ENCODE measurements at places on chromosomes 4 and X.

GRCh38 chr4:5399790-5400421 is 308.5 kb downstream of the EVC2 start:
- DNase-seq, result peak; percentile 49

- DNase-seq, result peak; percentile 47
These were observed 158.6 kb downstream of the STPG2 start for GRCh38 chr4:97984545-97985131.

- no peak for DNase-seq
These were observed 33.2 kb downstream of the RELL1 start for GRCh38 chr4:37652747-37653527.

DNA sequence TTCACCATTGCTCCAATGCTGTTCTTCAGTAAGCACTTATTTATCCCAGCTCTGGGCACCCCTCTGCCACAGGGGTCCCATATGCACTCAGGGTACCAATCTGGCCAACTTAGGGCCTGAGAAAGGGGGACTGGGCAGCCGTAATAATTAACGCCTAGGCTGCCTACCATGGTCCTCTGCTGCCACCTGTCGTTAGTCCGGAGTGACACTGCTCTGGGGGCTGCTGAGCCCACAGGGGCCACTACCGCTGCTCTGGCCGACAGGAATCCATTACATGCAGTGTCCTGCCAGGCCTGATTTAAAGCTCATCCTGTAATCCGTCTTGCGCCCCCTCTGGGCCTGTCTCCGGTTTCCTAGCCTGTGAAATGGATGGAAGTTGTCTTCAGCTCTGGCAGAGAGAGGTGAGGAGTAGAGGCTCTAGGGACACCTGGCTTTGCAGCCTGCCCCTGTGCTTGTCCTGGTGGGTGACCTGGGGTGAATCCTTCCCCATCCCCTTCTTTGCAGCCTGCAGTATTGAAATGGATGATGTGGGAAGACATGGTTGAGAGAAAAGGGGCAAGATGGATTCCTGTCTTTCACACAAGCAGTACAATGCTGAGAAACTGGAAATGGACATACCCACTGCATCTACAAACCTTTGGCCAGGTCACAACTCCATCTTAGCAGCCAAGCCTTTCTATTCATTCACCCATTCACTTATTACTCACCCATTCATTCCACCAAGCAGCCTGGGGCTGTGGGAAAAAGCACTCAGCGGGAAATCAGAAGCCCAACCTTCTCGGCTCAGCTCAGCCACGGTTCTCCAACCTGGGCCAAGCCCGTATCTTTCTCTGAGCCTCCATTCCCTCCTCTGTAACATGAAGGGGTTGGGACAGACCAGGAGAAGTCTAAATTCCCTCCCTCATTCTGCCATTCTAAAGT is 116.3 kb upstream of the NALF2 start:
- peak; percentile 57 for DNase-seq

DNA sequence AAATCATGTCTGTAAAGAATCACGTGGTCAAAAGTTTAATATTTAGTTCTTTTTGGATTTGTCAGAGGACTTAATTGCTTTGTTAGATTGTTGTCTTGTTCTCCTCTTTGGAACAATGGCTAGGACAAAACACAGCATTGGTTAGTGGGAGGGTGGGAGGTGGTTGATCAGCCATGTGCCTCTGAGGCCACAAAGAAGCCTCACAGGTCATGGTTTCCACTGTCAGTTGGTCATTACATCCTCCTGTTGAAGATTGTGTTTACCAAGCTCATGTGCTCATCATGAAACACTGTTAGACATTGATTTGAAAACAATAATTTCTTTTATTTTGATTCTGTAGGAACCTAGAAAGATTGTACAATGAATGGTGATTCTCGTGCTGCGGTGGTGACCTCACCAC is 31.9 kb downstream of the ADD1 start:
- no peak for DNase-seq

GRCh38 chrX:10176121-10177003 is 19.6 kb downstream of the CLCN4 start:
- no peak for DNase-seq

DNA sequence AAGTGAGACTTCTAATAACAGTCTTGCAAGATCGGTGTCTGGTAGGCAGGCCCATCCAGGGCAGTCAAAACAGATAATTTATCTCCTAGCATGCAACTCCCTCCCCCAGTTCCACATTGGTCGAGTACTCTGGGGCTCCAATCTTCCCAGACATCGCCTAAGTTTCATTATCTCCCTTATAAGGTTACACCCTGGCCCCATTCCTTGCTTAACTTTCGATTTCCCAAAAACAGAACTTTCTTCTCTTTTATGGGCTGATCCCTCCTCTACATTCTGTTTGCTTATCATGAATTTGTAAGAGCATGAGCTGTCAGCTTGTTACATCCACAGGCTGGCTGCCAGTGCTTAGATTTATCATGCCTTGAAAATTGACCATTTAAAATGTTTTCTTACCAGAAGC is 471.3 kb downstream of the TECRL start:
- DNase-seq, result no peak

- no peak for DNase-seq
These were observed 82.8 kb upstream of the CAMK2D start for GRCh38 chr4:113844369-113844768.

DNA sequence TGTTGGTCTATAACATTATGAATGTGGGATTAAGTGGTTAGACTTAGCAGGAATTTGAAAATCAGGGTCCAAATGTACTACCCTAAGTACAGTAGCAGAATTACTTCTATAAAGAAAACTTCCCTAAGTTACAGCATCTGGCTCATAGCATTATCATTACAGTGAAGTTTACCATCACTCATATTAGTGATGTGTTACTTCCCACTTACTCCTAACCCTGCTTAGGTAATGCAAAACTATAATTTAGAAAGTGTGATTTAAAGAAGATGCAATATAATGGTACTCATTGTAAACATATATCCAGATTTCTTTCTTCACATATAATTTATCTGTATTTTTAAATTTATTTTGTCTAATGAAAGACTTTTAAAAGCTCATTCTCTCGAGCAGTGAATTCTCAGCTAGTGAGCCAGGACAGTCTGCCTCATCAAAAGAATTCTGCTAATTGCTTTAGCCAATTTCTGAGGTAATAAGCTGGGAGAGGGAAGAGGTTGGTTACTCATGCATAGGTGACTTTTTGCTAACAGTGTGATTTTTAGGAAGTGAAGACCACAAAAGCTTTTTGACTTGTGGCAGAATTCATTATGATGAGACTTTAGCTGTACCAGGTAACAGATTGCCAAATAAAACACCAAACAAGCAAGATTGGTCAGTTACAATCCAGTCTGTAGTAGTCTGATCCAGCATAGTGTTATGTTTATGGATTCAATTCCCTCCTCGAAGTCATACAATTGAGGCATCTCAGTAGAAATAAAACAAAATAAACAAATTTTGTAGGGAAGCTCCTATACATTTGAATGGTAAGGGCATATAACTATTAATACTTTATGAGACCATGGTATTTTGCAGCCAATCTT is 21.0 kb downstream of the PLS3 start:
- DNase-seq, result no peak

DNA sequence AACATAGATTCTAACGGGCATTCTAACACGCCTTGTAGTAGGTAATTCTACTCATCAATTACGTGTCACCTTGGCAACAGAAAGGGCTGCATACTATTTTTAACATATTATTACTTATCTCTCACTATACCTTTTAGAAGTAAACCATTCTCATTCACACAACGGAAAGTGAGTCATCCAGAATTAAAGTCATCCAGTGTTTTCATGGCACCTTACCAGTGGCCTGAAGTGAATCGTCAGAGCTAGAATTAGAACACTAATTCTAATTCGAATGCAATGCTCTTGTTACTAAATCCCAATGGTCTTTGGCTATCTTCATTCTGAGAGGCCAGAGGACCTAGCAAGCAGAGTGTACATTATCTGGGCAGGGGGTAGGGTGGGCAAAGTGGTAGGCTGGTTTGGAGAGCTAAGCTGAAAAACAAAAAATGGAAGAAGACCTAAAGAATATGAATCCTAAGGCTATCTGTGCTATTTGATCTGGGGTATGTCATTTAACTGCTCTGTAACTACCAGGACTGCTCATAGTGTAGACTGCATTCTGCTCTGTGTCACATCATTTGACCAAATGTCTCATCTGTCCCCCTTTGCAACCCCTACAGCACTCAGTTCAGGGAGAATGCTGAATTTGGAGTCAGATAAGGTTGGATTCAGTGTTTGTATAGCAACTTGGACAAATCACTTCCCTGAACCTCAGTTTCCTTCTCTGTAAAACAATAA is 96.5 kb downstream of the HDAC8 start:
- no peak for DNase-seq

DNA sequence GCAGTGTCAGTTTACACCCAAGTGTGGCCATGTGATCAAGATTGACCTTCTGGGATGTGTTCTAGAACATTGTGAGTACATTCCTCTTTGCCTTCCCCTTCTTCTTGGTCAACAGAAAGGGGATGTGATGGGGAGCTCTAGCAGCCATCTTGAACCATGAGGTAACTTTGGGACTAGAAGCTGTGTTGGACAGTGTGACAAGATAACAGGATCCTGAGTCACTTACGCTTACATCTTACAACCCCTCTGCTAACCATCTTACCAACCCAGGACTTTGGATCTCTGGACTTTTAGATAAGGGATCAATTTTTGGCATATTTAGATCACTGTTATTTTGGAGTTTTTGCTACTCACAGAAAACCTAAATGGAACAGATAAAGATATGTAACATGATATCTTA is 625.6 kb downstream of the BCOR start:
- no peak for DNase-seq

DNA sequence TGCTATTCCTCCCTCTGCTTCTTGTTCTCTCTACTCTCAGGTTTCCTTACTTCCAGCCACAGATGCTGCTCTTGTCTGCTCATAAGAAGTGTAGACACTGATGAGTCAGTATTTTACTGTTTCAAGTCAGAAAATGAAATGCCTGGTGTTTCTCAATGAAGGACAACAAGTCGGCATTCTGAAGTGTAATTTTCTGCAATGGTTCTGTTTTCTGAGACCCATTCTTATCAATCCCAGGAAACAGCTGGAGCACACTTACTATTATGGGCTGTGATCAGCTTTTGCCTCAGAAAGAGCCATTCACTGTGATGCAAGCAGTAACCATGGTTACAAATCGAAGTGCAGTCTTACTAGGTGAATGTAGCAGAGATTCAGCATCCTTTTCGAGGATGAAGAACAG is 42.0 kb downstream of the SLC4A4 start:
- no peak for DNase-seq

GRCh38 chr4:85866508-85866907 is 391.6 kb downstream of the ARHGAP24 start:
- no peak for DNase-seq

DNA sequence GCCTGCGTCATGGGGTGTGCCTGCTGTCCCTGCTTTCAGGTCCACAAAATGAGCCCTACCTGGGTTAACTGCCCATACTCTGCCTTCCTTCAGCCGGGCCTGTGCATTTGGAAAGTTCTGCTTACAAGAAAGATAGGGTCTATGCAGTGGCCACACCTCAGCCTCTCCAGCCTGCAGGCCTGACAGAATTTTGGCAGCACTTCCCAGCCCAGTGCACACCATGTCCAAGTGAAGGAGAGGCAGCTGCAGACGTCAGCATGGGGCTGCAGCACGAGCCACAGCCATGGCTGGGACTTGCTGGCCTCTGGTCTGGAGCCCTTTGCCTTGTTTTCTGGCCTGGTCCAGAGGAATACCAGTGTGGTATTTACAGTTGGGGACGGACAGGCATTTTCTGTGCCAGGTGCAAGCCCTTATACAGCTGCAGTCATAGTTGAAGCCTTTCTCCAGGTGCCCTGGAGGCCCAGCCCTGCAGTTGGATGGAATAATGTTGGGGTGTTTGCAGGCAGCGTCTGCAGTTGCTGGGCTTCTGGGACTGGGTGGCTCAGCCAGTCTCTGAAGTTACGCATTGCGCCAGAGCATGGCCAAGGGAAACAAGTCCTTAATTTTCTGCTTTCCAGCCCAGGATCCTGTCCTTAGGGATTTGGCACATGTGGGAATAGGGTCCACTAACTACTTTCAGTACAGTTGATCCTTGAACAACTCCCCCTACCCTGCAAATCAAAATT is 26.2 kb downstream of the JADE1 start:
- DNase-seq, result no peak

DNA sequence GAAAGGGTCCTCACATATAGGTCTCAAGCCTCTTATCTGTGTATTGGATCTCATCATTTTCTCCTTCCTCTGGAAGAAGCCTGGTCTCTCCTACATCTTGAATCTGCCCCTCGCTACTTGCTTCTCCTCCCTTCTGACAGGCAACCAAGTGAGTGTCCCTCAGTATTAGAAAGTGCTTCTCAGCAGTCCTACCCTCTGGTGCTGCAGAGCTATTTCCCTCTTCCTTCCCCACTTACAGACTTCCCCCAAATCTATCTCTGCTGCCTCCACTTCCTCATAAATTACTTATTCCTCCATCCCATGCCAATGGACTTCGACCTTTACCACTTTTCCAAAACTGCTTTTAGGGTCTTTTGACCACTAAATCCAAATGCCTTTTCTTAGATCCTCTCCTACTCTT is 129.1 kb upstream of the NAP1L5 start:
- DNase-seq, result no peak

- no peak for DNase-seq
These were observed 18.4 kb upstream of the DDX60 start for GRCh38 chr4:168336837-168337549.
